ENCODE measurements at places on chromosomes 16 and 17. TPM values are rescaled to one million over a fixed set of nuclear protein-coding genes. Genes with fewer than 3 reads are reported as not detected.

Gene SMARCE1
- total RNA-seq = 68.1 TPM

Gene TUBB3
- 447 TPM for total RNA-seq

Gene SPATA32
- total RNA-seq = not detected

Gene C16orf96
- not detected for total RNA-seq

Gene SLFN12
- total RNA-seq = 35.1 TPM

Gene CMTM1
- total RNA-seq = 1.9 TPM

Gene VAT1L
- total RNA-seq = 0.08 TPM

Gene IFT20
- total RNA-seq = 63.4 TPM

Gene PABPN1L
- total RNA-seq = not detected

Gene IRX3
- 2.0 TPM for total RNA-seq

Gene HOXB1
- total RNA-seq = not detected

Gene GLTPD2
- total RNA-seq = not detected

Gene HBM
- not detected for total RNA-seq

Gene WSCD1
- 0.08 TPM for total RNA-seq

Gene KRTAP17-1
- total RNA-seq = not detected

Gene LRRC36
- total RNA-seq = not detected

Gene AANAT
- total RNA-seq = not detected

Gene GALK1
- total RNA-seq = 47.5 TPM

Gene ASIC2
- not detected for total RNA-seq

Gene ADAD2
- not detected for total RNA-seq

Gene CDRT15L2
- not detected for total RNA-seq

Gene KCNG4
- not detected for total RNA-seq

Gene PDILT
- not detected for total RNA-seq

Gene ADORA2B
- 108 TPM for total RNA-seq

Gene ABCC6
- total RNA-seq = 0.30 TPM

Gene RDM1
- 0.38 TPM for total RNA-seq

Gene LLGL2
- 0.59 TPM for total RNA-seq

Gene BCO1
- under 0.01 TPM for total RNA-seq

Gene SEPTIN12
- not detected for total RNA-seq

Gene MED1
- total RNA-seq = 16.5 TPM

Gene CORO6
- total RNA-seq = 9.4 TPM

Gene PRSS22
- not detected for total RNA-seq

Gene ABCC12
- not detected for total RNA-seq

Gene SEPTIN1
- 0.15 TPM for total RNA-seq

Gene REXO5
- total RNA-seq = 2.8 TPM

Gene FBXW10B
- 0.08 TPM for total RNA-seq

Gene KRTAP4-5
- total RNA-seq = not detected

Gene PRSS27
- 0.23 TPM for total RNA-seq

Gene UTS2R
- total RNA-seq = not detected

Gene CMTM2
- total RNA-seq = not detected

Gene RSKR
- total RNA-seq = 3.1 TPM

Gene NTN1
- total RNA-seq = 0.08 TPM

Gene MPP2
- total RNA-seq = 3.0 TPM
